Erythroblast (primary cell): ENCODE measurements at places on chromosomes 3 and 15.

DNA sequence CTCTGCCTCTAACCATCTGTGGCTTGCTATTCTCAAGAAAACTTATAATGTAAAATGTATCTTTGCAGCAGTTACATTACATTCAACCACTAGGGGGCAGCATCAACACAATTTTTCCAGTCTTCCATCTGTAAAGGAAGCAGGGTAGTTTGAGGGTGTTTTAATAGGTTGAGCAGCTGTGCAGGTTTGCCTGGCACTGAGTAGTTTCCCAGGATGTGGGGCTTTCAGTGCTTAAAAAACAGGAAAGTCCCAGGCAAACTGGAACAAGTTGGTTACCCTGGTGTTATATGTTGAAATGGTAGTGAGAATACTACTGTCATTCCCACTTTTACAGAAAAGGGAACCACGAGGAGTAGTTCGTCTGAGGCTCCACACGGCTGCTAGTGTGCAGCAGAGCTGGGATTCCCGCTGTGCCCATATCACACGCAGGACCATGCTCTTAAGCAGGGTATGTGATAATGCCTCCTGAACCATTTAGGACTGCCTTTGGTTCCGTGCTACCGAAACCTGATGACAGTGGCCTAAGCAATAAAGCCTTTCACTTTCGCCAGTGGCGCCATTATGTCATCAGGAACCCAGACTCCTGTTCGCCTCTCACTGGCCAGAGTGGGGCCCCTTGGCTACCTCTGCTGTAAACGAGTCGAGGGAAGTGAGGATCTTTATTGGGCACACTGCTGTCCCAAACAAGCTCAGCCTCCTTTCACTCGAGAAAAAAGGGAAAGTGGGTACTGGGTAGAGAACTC, 64.7 kb upstream of the ZBTB38 start:
- DNase-seq: peak; percentile 81

GRCh38 chr3:142645236-142645793, 49.1 kb downstream of the PLS1 start:
- DNase-seq: no peak

- no peak for DNase-seq
These were observed 45.8 kb upstream of the FSIP1 start for GRCh38 chr15:39828374-39828931.

GRCh38 chr15:80436511-80437307, 32.5 kb downstream of the ARNT2 start:
- no peak for DNase-seq

DNA sequence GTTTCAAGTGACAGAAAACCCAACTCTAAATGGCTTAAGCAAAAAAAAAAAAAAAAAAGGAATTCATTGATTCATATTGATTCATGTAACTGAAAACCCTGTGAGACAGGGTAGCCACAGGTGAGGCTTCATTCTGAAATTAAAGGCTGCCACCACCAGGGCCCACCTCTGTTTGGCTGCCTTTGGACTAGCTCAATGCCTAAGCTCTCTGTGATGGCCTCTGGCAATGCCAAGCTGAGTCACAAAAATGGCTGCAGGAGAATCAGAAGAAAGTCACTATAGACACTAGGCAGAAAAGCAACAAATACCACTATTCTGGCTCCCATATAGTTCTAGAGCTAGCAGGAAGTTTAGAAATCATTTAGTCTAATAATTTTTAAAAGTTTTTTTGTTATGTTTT, 38.2 kb upstream of the GYG1 start:
- no peak for DNase-seq

DNA sequence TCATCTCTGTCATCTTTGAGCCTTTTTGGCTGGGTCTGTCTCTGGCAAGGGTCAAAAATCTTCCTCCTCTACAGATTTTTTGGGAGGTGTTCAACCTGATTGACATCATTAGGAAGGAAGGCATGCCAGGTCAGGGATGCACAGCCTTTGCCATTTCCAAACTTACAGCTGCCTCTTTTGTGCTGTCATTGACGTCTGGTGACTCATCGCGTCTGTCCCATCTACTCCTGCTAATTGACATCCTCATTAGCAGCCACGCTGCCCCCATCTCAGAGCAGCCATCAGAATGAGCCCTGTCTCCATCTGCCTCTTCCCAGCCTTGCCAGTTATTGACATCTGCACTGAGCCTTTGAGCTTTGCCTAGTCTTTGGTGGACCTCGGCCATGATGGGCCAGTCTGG, 53.0 kb downstream of the PDIA5 start:
- DNase-seq: no peak

- DNase-seq: no peak
These were observed 47.9 kb downstream of the PIK3CA start for GRCh38 chr3:179196098-179196497.

GRCh38 chr3:151093905-151094304, 8.4 kb downstream of the MED12L start:
- no peak for DNase-seq

DNA sequence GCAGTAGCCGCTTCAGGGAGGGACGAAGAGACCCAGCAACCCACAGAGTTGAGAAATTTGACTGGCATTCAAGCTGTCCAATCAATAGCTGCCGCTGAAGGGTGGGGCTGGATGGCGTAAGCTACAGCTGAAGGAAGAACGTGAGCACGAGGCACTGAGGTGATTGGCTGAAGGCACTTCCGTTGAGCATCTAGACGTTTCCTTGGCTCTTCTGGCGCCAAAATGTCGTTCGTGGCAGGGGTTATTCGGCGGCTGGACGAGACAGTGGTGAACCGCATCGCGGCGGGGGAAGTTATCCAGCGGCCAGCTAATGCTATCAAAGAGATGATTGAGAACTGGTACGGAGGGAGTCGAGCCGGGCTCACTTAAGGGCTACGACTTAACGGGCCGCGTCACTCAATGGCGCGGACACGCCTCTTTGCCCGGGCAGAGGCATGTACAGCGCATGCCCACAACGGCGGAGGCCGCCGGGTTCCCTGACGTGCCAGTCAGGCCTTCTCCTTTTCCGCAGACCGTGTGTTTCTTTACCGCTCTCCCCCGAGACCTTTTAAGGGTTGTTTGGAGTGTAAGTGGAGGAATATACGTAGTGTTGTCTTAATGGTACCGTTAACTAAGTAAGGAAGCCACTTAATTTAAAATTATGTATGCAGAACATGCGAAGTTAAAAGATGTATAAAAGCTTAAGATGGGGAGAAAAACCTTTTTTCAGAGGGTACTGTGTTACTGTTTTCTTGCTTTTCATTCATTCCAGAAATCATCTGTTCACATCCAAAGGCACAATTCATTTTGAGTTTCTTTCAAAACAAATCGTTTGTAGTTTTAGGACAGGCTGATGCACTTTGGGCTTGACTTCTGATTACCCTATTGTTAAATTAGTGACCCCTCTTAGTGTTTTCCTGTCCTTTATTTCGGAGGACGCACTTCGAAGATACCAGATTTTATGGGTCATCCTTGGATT, at the start of gene MLH1:
TSS of gene MLH1 (plus strand) at position 193 of the 958 bp plus-strand sequence. CDS start at position 223, 30 bp downstream.
- DNase-seq: no peak

DNA sequence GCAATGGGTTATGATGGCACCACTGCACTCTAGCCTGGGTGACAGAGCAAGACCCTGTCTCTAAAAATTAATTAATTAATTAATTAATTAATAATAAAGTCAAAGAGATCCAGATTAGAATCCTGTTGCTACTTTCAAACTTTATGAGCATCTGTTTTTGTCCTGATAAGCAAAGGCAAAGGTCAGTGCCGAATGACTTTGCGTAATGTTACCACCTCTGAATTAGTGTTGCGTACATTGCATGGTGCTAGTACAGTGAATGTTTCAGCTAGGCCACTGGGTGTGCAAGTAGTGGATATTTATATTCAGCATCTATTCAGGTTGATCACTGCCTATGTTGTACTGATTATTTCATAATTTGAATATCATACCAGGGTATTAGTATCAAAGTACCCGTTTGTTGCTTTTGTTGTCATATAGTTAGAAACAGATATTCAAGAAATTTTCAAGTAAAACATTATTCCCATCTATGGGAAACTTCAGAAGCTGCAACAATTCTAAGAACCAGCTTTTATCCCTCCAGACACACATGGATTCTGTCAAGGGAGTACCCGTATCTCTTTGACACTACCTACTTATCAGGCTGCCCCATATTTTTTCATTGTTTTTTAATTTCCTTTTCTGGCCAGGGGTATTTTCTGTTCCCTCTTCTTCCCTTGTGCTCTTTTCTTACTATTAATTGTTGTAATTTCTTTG, 127.1 kb upstream of the GRM7 start:
- DNase-seq: peak; percentile 1

GRCh38 chr3:133237380-133237779, 162.5 kb upstream of the BFSP2 start:
- no peak for DNase-seq

- no peak for DNase-seq
These were observed 163.7 kb upstream of the TP63 start for GRCh38 chr3:189467451-189467850.
